PC-3 (cell line): ENCODE measurements at places on chromosomes 1 and 21.

DNA sequence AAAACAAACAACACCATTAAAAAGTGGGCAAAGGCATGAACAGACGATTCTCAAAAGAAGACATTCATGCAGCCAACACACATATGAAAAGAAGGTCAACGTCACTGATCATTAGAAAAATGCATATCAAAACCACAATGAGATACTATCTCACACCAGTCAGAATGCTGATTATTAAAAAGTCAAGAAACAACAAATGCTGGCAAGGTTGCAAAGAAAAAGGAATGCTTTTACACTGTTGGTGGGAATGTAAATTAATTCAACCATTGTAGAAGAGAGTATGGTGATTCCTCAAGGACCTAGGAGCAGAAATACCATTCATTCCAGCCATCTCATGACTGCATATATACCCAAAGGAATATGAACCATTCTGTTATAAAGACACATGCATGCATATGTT lies 419.6 kb downstream of the NEGR1 start:
- DNase-seq, result no peak

- DNase-seq, result no peak
Measured at GRCh38 chr1:53598966-53599365, 139.8 kb downstream of the DMRTB1 start.

GRCh38 chr1:77797991-77798390 lies 18.5 kb downstream of the MIGA1 start:
- no peak for DNase-seq

DNA sequence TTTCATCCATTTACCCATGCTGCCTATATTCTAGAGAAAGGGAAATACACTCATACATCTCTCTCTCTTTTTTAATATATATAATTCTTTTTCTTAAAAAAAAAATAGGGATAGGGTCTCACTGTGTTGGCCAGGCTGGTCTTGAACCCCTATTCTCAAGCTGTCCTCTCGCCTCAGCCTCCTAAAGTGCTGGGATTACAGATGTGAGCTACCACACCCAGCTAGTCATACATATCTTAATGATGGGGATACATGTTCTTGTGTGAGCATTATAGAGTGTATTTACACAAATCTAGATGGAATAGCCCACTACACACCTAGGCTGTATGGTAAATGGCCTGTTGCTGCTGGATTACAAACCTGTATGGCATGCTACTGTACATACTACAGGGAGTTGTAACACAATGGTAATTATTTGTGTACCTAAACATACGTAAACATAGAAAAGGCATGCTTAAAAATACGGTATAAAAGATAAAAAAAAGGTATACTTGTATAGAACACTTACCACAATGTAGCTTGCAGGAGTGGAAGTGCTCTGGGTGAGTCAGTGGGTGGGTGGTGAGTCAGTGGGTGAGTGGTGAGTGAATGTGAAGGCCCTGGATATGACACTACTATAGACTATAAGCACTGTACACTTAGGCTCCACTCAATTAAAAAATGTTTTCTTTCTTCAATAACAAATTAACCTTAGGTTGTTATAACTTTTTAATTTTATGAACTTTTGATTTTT lies 72.9 kb downstream of the IVNS1ABP start:
- DNase-seq, result peak; percentile 77

DNA sequence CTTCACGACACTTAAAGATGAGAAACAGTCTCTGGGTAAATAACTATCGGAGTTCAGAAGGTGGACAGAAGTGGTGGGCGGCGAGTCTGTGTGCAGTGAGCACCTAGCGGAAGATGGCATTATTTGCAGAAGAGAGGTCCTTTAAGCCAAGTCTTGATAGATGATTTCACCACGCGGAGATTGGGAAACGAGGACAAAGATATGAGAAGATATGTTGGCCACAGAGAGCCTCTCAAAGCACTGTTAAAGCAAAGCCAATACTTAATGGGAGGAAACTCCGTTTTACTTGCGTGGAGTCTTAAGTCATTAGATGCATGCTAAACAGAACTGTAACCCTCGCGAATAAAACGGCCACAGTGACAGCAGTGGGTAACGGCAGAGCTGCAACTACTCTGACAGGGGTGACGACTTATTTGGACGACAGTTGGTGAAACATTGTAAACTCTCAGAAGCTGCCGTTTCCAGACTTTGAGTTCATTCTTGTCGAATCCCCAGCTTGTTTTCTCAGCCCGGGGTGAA lies 577 bp upstream of the CEP350 start:
- DNase-seq, result no peak

DNA sequence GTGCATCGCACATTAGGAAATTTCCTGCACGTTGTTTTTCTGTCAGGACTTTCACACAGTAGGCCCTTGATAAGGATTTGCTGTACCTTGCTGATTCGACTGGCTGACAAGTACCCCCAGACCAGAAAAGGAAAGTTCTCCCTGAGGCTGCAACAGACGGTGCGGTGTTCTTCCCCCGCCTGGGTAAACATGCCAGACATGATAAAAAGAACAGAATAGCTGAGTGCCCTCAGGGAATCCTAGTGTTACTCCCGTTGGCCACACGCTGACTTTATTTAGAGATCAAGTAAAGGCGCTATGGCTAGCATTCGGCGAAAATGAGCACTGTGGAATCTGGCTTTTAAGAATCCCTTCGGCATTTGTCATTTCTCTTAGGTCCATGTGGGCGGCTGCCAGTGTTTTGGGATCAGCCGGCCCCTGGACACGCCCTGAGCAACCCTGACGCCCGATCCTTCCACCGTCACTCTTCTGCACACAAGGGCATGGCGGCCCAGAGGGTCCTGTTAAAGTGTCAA lies 607.7 kb downstream of the KIF26B start:
- DNase-seq, result no peak

- DNase-seq, result no peak
Measured at GRCh38 chr1:149915429-149916192, 2.0 kb downstream of the SV2A start.

DNA sequence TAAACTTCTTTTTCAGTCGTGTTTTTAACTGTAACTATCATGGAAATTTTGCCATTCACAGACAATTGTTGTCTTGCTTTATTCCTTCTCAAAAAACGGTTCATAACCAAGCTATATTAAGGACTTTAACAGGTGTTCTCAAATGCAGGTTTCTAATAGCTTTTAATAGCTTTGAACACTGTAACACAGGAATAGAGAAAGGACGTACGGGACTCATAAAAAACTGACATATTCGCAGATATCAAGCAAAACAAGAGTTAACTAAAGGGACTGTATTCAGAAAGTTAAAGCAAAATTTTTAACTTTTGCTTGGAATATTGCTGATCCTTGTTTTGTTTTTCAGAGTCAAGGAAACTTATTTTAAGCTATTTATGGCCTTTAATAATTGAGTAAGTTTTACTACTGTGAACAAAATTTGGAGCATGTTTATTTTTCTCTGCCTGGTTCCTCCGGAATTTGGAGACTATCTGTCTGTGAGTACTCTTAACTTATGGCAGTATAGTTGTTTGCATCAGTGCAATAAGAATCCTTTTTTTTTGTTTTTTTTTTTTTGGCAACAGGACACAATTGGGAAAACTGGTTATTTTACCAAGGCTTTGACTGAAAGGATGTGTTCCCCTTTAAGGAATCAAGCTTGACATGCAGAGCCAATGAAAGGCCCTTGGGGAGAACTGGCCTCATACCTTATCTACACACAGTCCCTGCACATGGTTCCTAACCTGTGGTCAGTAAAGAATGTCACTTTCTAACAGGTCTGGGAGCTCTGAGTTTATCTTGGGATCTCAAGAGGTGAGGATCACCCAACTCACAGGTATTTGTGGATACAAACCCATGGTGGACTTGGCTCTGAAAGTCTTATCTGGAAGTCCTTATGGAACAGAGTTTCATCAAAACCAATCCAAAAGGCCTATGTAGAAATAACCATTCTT lies 5.8 kb upstream of the CD46 start:
- DNase-seq, result peak; percentile 71

DNA sequence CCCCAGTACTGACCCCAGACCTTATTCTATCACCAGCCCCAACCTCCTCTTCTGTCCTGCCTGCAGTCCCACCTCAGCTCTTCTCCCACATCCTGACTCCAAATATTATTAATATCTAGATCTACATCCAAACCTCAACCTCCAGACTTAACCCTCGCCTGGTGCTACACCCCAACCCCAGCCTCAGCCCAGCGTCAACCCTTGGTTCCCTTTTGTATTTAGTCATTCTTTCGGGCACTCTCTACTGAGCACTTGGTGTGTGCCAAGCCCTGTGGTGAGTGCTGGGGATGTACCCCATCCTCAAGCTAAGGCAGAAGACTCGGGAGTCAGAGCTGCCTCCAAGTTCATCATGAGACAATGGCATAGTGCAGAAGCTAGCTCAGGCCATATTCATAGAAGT lies 1.1 kb downstream of the SHISAL2A start:
- no peak for DNase-seq

- no peak for DNase-seq
Measured at GRCh38 chr21:36073181-36073580, 3.4 kb downstream of the CBR1 start.

- DNase-seq, result peak; percentile 56
Measured at GRCh38 chr1:181324797-181325616, 158.3 kb upstream of the CACNA1E start.

DNA sequence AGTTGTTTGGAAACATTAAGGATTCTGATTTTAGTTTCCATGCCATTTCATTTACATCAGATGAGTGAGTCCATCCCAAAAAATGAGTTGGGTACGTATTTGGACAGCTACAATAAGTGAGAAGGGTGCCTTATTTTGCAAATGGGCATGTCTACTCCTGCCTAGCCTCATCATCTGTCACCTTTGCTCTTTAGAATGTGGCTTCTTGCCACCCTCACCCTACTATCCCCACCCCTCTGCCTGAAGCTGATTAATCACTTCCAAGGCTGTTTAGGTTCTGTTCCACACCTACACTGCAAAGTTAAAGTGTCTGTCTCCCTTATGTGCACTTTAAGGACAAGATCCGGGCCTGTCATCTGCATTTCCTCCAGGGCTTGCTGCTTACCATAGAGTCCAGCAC lies 61.2 kb downstream of the ST6GALNAC5 start:
- no peak for DNase-seq

GRCh38 chr1:75559800-75560199 lies 51.1 kb downstream of the SLC44A5 start:
- DNase-seq, result no peak

DNA sequence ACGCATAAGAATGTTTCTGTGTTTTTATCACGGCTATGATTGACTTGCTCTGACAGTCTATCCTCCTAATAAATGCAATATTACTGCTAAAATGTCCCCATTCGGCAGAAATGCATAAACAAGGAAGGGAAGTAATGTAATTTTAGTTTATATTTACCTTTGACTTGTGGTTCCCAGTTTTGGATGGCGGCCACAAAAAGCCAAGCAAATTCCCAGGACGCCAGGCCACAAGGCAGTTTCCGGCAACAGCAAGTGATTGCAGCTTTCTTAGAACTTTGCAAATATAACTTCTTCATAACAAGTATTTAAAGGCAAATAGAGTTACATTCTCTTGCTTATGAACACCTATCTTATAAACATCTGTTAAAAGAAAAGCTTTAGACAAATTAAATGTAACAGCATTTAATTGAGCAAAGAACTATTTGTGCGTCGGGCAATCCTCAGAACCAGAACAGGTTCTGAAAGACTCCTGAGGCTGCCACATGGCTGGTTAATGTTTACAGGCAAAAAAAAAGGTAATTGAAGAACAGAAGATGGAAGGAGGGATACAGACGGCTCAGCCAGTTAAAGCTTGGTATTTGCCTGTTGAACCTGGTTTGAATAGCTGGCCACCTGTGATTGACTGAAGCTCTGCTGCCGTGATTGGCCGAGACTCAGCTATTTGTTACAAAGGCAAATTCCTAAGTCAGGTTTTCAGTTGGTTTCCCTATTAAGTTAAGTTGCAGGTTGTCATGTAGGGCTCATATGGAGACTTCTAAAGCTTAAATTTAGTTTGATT lies 80.8 kb downstream of the C21orf91 start:
- peak; percentile 50 for DNase-seq

DNA sequence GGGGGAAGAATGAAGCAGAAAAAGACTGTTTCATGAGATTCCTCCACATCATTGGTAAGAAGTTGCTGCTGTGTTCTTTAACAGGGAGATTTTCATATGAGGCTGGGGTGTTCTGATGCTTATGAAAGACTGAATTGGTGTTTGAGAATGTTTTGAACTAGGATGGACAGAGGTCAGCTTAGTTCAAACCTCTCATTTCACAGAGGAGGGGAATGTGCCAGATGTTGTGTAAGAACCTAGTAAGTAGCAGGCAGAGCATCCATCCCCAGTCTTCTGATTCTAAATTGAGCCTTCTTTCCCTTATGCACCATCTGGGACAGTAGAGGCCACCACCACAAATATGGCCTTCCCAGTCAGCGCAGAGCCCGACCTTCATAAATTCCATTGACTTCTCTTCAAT lies 43.7 kb downstream of the SAMD13 start:
- DNase-seq, result no peak

- peak; percentile 70 for DNase-seq
Measured at GRCh38 chr1:31931593-31932225, 6.5 kb downstream of the PTP4A2 start.

GRCh38 chr1:3814065-3814464 lies 17.8 kb upstream of the LRRC47 start:
- DNase-seq, result no peak

- no peak for DNase-seq
Measured at GRCh38 chr1:180156201-180156600, 1.5 kb downstream of the QSOX1 start.

- no peak for DNase-seq
Measured at GRCh38 chr1:221241592-221241991, 362.3 kb downstream of the HLX start.

- no peak for DNase-seq
Measured at GRCh38 chr21:17793246-17794123, 25.7 kb downstream of the C21orf91 start.

DNA sequence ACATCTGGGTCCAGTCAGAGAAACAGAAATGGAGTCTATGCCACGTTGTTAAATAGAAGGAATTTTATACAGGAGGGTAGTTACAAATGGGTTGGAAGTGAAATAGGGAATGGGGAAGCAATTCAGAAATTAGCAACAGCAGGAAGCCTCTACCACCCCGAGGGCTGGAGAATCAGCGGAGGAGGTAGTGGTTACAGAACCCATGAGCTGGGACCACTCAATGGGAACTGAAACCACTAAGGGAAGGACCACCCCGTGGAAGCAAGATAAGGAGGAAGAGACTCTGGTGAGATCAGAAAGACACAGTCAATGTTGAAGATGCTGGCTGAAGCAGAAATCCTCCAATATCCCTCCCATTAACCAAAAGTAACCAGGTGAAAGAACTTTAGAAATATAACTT lies 15.5 kb upstream of the MAST2 start:
- DNase-seq, result no peak

DNA sequence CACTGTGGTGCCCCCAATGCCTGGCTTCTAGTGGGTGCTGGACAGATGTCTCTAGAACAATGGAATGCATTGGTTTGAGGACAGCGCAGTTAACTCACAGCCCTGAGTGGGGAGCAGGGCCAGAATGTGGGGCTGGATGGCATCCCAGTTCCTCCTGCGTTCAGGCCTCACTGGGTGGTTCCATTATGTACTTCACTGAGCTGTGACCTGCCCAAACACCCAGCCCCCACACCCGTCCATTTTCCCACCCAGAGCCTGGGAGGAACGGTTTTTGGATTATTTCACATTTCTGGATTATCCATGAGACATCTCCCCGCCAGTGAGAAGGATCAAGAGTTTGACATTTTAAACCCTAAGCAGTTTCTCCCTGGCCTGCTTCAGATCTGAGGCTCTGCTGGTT lies 55.3 kb upstream of the WASF2 start:
- no peak for DNase-seq

GRCh38 chr1:39865762-39866161 lies 17.5 kb downstream of the TRIT1 start:
- no peak for DNase-seq

GRCh38 chr1:207319199-207319598 lies 2.3 kb upstream of the CD55 start:
- no peak for DNase-seq
